ENCODE measurements at places on chromosomes 4 and X.

GRCh38 chr4:82481506-82481840 is 51.1 kb downstream of the ENOPH1 start:
- DNase-seq: no peak

GRCh38 chr4:37830640-37831039 is 4.2 kb downstream of the PGM2 start:
- DNase-seq: no peak

- no peak for DNase-seq
Observed at GRCh38 chr4:99483636-99484035, 27.2 kb upstream of the C4orf17 start.

DNA sequence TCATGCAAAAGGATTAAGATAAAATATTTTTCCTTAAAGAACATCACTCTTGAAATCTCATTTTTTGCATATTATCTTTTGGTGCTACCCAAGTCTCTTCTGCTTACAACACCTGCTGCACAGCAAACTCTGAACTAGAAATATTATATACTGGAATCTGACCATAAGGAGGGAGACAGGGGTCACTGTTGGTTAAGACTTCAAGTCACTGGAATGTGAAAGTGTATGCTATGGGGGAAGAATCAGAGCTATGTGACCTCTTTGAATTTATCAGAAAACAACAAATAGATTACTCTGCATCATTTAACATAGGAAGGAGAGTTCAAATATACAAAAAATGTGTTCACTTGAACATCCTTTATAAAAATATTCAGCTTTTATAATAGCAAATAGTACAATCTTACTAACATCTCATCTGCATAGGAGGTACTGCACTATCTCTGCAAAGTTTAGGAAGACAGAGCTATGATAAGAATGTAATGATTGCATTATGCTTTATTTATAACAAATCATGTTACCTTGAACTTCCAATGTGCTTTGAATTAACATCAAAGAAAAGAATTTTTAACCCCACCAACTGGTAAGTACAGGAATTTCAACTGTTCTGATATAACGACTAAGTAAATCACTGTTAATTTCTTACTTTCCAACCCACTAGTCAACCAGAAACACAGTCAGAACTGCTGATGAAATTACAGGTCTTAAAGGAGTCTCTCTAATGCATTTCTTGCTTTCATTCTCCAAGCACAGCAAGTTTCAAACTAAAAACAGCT is 69.8 kb downstream of the ZNF827 start:
- no peak for DNase-seq

DNA sequence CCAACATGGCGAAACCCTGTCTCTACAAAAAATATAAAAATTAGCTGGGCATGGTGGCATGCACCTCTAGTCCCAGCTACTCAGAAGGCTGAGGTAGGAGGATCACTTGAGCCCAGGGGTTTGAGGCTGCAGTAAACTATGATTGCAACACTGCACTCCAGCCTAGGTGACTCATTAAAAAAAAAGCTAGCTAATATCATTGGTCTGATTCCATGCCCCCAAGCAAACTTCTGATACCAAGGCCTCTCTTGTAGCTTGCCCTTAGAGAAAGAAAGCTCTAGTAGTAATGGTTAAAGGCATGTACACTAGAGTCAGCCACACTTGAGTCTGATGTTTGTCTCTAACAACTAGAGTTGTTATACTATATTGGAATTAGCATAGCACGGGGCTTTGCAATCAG is 32.6 kb upstream of the PHF8 start:
- no peak for DNase-seq

DNA sequence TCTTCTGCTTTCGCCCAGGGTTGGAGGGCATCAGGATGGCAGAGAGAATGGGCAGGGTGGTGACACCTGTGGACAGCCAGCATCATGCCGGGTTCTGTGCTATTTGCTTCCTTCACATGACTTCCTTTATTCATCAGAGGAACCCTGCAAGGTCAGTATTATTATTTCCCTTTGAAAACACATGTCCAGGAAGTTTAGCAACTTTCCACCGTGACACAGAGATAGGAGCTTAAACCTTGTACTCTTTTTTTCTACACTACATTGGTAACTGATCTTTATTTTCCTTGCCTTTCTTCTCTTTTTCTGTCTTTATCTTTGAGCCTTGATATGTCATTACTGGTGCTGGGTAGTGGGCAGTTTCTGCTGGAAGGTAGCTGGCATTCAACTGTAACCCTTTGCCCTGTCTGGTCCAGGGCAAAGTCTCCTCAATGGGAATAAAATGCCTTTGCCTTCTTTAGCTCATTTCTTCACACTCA is 5.0 kb upstream of the MGST2 start:
- no peak for DNase-seq

DNA sequence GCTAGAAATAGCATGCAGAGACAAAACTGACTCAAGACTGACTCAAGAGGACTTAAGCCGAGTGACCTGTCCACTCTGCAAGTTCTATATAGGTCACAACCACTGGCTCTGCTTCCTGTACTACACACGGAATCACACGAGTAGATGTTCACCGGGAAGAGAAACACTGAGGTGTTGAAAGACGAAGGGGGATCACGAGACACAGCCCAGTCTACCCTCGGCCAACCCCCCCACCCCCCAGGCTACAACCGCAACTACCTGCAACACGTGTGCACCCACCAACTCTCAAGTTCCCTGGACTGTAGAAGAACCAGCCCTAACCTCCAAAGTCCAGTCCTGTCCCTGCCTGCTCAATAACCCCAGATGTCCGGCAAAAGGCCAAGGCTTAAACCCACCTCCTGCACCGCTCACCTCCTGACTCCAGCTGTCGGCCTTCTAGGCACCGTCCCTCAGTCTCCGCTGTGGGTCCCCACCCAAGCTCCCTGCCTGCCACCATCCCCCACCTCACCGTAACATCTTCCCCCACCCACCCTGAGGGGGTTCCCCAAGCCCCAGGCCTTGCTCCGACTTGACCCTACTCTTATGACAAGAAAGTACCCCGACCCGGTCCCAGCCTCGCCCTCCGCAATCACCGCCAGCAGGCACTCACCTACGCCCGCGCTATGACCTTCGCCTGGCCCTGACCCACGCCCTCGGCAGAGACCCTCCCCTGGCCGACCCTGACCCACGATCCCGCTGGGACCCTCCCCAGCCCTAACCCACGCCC is 739 bp downstream of the GAK start:
- DNase-seq: peak; percentile 72

DNA sequence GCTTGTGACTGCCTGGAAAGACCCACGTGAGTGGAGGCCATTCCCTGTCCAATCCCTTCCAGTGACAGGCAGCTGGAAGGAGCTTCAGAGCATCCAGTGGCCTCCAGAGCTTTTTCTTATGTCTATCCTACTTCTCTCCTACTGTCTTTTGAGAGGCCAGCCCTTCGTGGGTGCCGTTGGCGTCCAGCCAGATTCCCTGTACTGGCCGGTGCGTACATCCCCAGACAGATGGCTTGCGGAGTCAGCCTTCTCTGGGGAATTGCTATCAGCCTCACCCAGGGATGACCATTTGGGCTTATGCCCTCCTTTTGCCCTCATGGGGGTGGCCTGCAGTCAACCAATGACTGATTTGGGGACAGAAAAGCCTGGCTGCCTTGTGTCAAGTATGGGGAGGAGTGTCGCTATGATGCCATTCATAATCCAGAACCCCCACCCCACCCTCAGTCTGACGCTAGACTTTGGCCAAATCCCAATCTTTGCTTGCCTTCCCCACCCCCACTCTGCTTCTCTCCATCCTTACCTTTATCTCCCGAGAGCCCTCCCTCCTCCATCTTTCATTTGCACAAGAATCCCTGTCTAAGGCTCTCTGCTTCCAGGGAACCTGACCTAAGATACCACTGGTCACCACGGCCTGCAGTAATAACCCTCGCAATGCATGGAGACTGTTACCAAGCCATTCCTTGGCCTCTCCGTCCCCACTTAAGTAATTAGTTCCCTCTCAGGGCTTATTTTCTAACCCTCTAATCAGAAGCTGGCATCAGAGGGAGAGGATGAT is 150.3 kb upstream of the BCOR start:
- no peak for DNase-seq

DNA sequence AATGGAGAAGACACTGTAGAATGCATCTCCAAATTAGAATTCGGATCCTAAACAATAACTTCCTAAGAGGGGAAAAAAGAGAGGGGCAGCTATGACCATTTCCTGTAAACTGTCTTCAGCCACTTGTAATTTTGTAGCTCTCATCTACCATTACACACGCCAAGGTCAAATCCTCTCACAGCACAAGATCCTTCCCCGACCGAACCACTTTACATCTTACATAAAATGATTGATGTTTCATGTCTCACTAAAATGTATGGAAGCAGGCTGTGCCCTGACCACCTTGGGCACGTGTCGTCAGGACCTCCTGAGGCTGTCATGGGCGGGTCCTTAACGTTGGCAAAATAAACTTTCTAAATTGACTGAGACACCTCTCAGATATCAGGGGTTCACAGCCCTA is 24.1 kb upstream of the PBDC1 start:
- DNase-seq: no peak

GRCh38 chr4:41192136-41192535 is 22.2 kb downstream of the APBB2 start:
- DNase-seq: no peak

Measured in tibial artery (tissue), 4 donors.